ENCODE measurements at places on chromosomes 5 and 9.

DNA sequence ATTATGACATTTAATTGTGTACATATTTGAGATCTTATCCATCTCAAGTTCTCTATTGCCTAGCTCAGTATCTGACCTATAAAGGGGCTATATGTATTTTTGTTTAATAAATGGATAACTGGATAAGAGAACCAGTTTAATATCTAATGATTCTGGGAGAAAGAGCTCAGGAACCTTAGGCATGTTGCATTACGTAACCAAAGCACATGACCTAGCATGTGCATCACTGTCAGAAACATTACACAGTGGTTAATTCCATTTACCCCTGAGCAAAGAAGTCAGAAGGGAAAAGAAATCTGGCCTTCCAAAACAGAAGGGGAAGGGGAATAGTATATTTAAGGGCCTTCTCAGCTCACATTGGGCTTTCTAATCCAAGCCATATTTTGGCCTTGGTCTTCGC is 12.3 kb downstream of the PAPPA start:
- no peak for DNase-seq

DNA sequence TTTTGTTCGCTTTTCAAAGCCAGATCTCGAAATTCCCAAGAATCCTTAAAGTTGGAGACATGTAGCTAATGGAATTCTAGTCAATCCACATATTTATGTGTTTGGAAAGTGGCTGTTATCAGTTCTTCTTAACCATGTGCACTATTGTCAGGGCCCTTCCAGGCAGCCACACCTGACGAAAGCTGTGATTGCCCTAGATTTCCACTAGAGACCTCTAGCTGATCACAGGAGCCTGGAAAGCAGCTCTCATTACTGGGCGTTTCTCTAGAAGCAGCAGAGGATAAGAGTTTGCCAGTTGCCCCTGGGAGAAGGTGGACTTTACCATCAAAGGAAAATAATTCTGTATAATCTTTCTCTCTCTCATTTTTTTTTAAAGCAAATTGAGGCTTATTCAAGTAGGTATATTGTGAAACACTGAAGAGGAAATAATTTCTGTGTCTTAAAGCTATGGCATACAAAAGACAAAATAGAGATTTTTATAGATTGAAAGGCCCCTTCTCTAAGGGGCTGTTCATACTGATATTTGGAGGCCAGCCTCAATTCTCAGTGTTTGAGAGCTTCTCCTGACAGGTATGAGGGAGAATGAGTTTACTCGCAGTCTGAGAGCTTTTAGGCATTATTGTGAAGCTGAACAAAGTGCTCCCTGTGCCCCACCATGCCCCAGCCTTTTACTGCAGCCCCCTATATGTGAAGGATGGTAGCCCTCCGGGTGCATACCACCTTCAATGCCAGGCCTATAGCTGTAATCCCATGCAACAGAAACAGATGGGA is 405.4 kb upstream of the ACTBL2 start:
- DNase-seq, result no peak

GRCh38 chr9:125969462-125969861 is 222.3 kb downstream of the PBX3 start:
- no peak for DNase-seq

DNA sequence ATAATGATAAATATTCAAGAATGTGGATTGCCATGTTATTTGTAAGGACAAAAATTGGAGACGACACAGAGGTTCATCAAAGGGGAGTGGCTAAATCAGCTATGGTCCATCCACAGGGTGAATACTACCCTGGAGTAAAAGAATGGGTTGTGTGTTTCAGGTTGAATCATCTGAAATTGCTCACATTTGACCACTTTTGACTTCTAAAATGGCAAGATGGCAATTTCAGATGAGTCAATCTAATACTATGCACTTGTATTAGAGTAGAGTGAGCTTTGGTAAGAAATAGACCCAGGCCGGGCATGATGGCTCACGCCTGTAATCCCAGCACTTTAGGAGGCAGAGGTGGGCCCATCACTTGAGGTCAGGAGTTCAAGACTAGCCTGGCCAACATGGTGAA is 131.8 kb downstream of the GAPVD1 start:
- DNase-seq, result no peak

- DNase-seq, result no peak
Measured at GRCh38 chr5:38291355-38291754, 33.0 kb downstream of the EGFLAM start.

GRCh38 chr9:71762900-71763653 is 5.2 kb downstream of the CEMIP2 start:
- DNase-seq, result no peak

DNA sequence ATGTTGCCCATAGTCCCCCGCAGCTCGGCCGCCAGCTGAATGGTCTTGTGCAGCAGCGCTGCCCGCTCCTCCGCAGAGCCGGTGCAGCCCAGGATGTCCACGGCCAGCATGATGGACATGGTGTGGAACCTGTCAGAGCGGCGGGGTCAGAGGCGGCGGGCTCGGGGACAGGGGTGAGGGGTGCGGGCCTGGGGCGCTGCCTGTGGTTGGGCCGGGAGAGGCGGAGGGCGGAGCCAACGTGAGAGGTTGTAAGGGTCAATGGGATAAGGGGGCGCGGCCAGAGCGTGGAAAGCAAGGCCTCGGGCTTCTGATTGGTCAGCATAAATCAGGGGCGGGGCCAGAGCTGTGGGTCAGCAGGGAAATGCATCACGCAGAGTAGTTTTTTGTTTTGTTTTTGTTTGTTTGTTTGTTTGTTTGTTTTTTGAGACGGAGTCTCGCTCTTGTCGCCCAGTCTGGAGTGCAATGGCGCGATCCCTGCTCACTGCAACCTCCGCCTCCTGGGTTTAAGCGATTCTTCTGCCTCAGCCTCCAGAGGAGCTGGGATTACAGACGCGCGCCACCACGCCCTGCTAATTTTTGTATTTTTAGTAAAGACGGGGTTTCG is 6.8 kb upstream of the TOR2A start:
- DNase-seq, result no peak

GRCh38 chr5:6829150-6829784 is 116.0 kb downstream of the TENT4A start:
- no peak for DNase-seq

DNA sequence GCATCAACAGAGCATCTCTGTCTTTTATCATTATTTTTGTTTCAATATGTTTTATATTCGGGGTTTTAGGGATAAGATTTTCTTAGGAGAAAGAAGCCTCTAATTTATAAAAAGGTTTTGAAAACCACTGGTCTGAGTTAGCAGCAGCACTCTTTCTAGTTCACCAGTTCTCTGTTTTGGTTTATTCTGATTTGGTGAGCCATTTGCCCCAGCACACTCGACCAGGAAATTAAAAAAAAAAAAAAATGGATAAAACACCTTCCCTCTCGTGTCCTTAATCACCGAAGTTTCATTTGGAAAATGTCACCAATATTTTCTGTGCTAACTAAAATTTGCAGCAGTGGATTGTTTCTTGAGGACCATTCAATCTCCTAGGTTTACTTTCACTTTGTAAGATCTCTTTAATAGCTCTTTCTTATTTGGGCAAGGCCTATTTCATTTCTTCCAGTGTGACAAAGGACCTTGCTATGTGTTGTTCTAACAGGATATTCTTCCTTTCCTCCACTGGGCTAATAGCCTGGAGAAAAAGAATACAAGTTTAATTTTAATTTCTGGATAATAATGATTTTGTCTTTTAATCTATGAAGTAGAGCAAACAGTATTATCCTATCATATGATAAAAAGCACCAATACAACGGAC is 57.8 kb upstream of the ANXA1 start:
- no peak for DNase-seq

GRCh38 chr9:20186823-20187222 is 398.0 kb upstream of the SLC24A2 start:
- no peak for DNase-seq

DNA sequence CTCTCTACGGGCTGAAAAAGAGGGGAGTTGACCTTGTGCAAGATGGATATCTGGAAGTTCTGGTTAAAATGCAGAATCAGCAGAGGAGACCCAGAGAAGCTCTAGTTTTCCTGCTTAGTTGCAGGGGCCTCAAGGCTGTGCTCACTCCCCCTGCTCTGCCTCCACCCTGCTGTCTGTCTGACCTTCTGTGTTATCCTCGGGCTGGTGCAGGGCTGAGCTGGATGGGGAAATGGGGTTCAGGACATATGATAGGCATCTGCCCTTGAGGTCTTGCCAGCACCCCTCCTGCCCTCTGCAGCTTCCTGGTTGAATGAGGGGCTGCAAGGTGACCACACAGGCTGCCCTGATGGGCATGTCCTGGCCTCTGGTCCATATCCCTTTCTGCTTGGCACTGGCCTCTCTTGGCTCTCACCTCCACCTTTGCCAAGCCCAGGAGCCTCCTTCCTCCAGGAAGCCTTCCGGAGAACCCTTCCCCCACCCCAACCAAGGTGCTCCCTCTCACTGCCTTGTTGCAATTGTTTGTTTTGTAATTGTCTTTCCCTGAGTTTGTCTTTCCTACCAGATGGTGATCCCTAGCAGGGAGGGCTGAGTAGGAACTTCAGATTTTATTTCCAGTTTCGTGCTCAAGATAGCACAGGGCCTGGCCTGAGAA is 1.3 kb downstream of the TMEM268 start:
- DNase-seq, result no peak

DNA sequence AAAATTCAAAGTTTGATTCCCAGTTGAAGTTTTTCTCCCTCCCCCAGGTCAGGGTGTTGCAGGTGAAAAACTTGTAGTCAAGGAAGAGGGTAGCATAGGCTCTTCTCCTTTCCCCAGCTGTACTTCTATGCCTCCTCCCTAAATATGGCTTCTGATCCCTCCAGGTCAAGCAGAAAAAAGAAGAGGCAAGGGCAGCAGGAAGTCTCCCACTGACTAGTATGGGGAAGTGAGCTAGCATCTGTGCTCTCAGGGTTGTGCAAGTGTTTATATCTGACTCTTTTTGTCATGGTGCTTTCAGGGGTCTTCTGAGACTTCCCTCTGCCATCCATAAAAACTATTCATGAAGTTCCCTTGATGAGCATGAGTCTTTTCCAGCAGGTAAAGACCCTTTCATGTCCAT is 76.0 kb downstream of the ATPSCKMT start:
- DNase-seq, result no peak

- DNase-seq, result no peak
Measured at GRCh38 chr5:140420665-140421361, 19.2 kb downstream of the ANKHD1 start.

- DNase-seq, result no peak
Measured at GRCh38 chr9:81724242-81724889, 35.0 kb upstream of the TLE1 start.

- no peak for DNase-seq
Measured at GRCh38 chr9:112380825-112381221, 915 bp downstream of the HSDL2 start.

- DNase-seq, result no peak
Measured at GRCh38 chr5:172820046-172820767, 13.8 kb upstream of the ERGIC1 start.

GRCh38 chr9:33166231-33167083 is 679 bp downstream of the B4GALT1 start:
- peak; percentile 44 for DNase-seq

GRCh38 chr5:59067956-59068656 is 485.2 kb downstream of the RAB3C start:
- DNase-seq, result no peak

DNA sequence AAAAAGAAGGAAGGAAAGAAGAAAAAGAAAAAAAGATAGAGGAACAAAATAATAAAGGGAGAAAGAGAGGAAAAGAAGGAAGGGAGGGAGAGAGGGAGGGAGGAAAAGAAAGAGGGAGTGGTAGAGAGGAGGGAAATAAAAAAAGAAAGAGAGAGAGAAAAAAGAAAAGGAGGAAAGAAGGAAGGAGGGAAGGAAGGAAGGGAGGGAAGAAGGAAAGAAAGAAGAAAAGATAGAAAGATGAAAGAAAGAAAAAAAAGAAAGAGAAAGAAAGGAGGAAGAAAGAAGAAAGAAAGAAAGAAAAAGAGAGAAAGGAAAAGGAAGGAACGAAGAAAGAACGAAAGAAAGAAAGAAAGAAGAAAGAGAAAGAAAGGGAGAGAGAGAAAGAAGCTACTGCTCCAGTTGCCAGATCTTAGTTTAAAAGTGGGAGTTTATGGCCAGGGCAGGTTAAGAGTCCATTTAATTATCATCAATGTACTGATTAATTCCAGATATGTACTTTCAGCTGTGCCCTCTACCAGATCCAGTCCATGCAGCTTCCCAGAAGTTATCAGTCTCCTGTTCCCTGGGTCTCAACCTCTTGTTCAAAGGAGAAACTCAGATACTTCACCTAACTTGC is 1378.5 kb upstream of the NUDT12 start:
- no peak for DNase-seq

DNA sequence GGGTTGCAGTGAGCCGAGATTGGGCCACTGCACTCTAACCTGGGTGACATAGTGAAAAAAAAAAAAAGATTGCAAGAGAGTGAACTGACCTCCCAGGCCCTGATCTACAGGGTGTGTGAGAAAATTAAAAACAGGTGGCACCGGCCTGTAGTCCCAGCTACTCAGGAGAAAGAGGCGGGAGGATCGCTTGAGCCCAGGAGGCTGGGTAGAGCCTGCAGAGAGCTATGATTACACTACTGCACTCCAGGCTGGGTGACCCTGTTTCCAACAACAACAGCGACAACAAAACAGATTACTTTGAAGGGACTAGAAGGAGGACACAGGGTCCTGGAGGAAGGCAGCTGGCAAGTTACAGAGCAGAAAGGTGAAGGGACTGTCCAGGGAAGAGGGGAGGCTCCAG is 42.2 kb upstream of the FABP6 start:
- no peak for DNase-seq

DNA sequence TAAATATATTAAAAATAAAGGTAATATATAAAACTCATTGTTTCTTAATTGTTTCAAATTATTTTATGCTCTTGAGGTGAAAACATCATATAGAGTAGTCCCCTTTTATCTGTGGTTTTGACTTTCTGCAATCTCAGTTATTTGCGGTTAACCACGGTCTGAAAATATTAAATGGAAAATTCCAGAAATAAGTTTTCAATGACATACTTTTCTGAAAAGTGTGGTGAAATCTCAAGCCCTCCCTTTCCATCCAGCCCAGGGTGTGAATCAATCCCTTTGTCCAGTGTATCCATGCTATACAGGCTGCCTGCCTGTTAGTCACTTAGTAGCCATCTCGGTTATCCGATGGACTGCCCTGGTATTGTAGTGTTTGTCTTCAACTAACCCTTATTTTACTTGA is 546.7 kb upstream of the DMAC1 start:
- DNase-seq, result no peak

GRCh38 chr9:124290743-124291554 is 33.2 kb downstream of the NEK6 start:
- no peak for DNase-seq

DNA sequence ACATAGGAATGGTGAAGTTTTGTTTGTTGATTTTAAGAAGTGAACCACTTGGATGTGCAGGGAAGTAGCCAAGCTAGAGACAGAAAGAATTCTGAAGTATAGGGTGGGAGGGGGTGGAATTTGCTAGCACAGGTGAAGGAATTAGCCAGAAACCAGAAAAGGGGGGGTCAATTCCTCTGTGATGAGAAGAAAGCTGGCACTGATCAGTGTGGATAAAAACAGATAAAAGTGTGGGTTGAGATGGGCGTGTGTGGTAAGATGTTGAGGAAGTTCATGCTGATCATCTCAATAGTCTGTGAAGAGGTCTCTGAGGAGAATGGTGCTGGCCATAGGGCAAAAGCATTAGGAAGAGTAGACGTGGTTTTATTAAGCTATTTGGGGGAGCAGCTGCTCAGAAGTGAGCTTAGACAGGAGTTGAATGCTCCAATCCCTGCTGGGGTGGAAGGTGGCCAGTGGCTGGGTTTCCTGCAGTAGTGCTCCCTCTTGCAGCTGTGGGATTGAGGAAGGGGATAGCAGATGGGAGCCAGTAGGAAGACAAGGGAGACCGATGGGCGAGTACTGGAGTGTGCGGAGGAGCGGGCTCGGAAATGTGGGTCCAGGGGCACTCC is 88.7 kb upstream of the ELL2 start:
- no peak for DNase-seq

- no peak for DNase-seq
Measured at GRCh38 chr5:123456242-123456641, 33.0 kb upstream of the CEP120 start.

Data from memory B cell (primary cell).